ENCODE measurements at places on chromosomes 6 and 20. TPM values are rescaled to one million over a fixed set of nuclear protein-coding genes. Genes with fewer than 3 reads are reported as not detected.
A peak's percentile ranks its signal among the peaks of the same experiment; 100 is the strongest.

- H3K4me3 ChIP-seq: no peak overlapping the region
- H3K27me3 ChIP-seq: no peaks in the 10 kb centered on the region
- no peak for DNase-seq
- no peak overlapping the region for H3K27ac ChIP-seq
- peaks cover 23% of the 10 kb centered on the region for H3K4me1 ChIP-seq
Measured at GRCh38 chr6:18497006-18497405, 109.9 kb downstream of the RNF144B start.

GRCh38 chr20:20946122-20946759 is 159.9 kb downstream of the LINC00237 start:
- H3K27me3 ChIP-seq: peaks cover 11% of the 10 kb centered on the region
- H3K4me1 ChIP-seq: no peaks in the 10 kb centered on the region
- H3K36me3 ChIP-seq: no peaks in the 10 kb centered on the region

GRCh38 chr6:101391772-101392585 is 1.5 kb upstream of the GRIK2 start:
- no peaks in the 10 kb centered on the region for H3K36me3 ChIP-seq
- H3K27ac ChIP-seq: no peak overlapping the region
- H3K4me3 ChIP-seq: peak overlapping the region; percentile 75
- H3K4me1 ChIP-seq: peaks cover 11% of the 10 kb centered on the region
- peaks cover 92% of the 10 kb centered on the region for H3K27me3 ChIP-seq

- H3K27ac ChIP-seq: no peak overlapping the region
- H3K4me3 ChIP-seq: peak overlapping the region; percentile 36
- peak; percentile 94 for DNase-seq
- no peaks in the 10 kb centered on the region for H3K27me3 ChIP-seq
- H3K4me1 ChIP-seq: peaks cover 13% of the 10 kb centered on the region
Measured at GRCh38 chr20:38221119-38221589, 39.4 kb downstream of the KIAA1755 start.

SLC22A2 gene
- not detected for total RNA-seq

PTK6 gene
- 0.11 TPM for total RNA-seq

SRMS gene
- not detected for total RNA-seq

Measured in mesothelial cell of epicardium (in vitro differentiated cells).